Esophagus mucosa (tissue), 1 donor: ENCODE measurements at places on chromosomes 16 and 17. TPM values are rescaled to one million over a fixed set of nuclear protein-coding genes. Genes with fewer than 3 reads are reported as not detected.

The TMED6 gene
- 0.52 TPM for total RNA-seq

The SLC16A6 gene
- 14.4 TPM for total RNA-seq

The KAT2A gene
- total RNA-seq = 20.8 TPM

The CBFB gene
- total RNA-seq = 40.4 TPM

The TMC7 gene
- 0.72 TPM for total RNA-seq

The PRSS27 gene
- 191 TPM for total RNA-seq

The ABCA8 gene
- 0.72 TPM for total RNA-seq

The C16orf96 gene
- total RNA-seq = 0.04 TPM

The ODAD4 gene
- total RNA-seq = not detected

The HBA1 gene
- 7.9 TPM for total RNA-seq

The KATNIP gene
- 21.0 TPM for total RNA-seq

The HID1 gene
- 3.1 TPM for total RNA-seq

The MT1F gene
- total RNA-seq = 3.7 TPM

The CACNA1H gene
- 1.1 TPM for total RNA-seq

The KRT20 gene
- total RNA-seq = 0.20 TPM

The EFCAB5 gene
- total RNA-seq = not detected

The ABCC11 gene
- 0.40 TPM for total RNA-seq

The SLC16A5 gene
- 13.9 TPM for total RNA-seq

The TBC1D3G gene
- total RNA-seq = not detected

The KRT12 gene
- total RNA-seq = not detected

The SLC43A2 gene
- 3.6 TPM for total RNA-seq
